Activated CD4-positive, alpha-beta T cell treated with anti-CD3 and anti-CD28 coated beads, Interleukin-2, amount 50 U/mL, for 24 hours (primary cell): ENCODE measurements at places on chromosomes 11 and 22.

- DNase-seq: no peak
Observed at GRCh38 chr11:123316003-123316402, 114.1 kb upstream of the GRAMD1B start.

DNA sequence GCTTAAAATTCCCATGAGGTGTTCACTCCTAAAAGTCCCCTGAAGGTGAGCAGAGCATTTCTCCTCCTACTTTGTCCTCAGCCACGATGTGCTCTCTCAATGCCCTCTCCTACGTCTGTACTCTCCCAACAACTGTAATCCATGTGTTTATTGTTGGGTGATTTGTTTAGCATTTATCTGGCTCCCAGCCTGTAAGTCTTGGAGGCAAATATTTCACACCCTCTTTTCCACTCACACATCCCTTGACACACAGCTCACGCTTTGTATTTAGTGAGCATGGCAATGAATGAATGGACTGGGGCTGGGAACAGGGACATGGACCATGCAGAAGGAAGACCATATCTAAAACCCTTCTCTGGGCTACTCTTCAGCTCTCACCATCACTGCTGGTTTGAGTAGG is 22.6 kb downstream of the HTR3A start:
- DNase-seq: no peak

GRCh38 chr22:50656122-50657070 is 16.2 kb upstream of the SHANK3 start:
- no peak for DNase-seq

GRCh38 chr22:41333806-41334205 is 32.5 kb downstream of the ZC3H7B start:
- DNase-seq: no peak

DNA sequence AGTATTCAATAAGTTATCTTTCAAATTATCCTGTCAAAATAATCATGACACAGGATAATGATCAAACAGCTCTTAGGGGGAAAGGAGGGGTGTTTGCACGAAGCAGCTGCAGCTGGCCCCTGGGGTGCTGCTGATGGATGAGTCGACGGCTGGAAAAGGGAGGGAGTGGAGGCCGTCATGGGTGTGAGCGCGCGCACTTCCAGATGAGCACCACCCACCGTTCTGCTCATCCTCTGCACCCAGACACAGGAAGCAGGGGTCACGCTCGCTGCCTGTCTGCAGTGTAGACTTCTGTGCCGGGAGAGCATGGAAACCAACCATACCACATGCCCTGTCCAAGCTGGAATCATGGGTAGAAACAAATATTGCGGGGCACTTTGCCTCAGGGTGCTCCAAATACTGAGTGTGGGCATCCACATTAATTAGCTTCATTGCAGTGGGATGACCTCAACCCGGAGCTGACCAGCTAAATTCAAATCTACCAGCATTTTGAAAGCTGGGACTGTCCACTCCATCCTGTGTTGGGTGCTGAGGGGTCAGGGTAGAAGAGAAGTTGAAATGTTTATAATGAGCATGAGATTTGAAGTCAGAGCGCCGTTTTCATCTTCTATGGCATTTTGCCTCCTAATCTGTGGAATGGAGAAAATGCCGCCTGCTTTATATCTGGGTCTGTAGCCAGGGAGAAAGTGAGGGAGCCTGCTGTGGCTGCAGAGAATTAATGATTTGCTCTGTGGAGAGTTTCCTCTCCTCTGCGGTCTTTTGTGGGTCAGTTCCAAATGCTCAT is 802.4 kb downstream of the TBC1D22A start:
- DNase-seq: no peak

GRCh38 chr11:64772303-64773018 is 5.9 kb downstream of the SF1 start:
- no peak for DNase-seq

GRCh38 chr22:27407369-27407985 is 394.1 kb downstream of the MN1 start:
- no peak for DNase-seq

DNA sequence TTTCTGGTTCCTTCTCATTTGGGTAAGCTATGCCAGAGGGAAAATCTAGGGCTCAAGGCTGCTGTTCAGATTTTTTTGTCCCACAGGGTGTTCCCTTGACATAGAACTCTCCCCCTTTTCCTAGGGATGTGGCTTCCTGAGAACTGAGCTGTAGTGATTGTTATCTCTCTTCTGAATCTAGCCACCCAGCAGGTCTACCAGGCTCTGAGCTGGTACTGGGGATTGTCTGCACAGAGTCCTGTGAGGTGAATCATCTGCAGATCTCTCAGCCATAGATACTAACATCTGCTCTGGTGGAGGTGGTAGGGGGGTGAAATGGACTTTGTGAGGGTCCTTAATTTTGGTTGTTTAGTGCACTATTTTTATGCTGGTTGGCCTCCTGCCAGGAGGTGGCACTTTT is 167.3 kb upstream of the PGR start:
- DNase-seq: no peak

DNA sequence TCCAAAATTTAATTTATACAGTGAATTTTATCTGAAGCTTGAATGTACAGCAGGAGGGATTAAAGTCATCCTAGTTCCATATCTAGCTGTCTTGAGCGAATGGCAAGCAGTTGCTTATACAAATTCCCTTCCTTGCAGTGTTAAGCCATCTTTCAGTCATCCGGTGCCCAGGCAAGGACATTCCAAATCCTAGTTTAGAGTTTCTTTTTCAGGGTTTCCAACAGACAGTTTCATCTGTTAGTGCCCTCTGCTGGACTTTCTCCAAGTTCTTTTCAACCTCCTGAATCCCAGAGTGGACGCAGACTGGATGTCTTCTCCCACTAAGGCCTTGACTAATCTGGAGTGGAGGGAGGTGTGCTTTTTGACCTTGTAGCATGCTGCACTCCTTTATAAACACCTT is 45.4 kb downstream of the GRAMD1B start:
- DNase-seq: no peak

DNA sequence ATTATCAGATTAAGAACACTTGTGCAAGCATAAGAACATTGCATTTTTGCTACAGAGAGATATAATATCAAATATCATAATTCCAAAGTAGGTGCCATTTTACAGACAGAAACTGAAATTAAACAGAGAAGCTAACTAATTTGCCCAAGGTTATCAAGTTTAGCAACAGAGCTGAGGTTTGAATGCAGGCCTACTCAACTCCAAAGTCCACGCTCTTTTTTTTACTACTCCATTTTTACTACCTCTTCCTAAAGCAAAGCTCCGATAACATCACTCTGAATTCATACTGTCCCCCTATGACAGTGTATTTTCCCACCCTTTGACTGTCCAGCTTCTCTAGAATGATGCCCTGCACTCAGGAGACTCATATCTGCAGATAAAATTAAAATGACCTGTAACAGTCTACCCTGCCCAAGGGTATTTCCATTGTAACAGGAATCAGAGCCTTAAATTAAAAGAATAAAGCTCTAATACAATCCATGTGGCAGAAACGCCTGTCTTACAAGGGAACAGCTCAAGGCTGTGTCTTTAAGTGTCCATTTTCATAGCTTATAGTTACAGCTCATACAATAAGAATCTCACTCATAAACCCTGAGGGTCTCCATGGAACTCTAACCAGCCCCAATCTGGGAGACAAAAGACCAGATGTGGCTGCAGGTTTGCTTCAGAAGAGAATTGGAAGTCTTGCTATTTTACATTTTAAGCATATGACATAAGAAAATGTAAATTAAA is 36.8 kb downstream of the ALG9 start:
- no peak for DNase-seq

DNA sequence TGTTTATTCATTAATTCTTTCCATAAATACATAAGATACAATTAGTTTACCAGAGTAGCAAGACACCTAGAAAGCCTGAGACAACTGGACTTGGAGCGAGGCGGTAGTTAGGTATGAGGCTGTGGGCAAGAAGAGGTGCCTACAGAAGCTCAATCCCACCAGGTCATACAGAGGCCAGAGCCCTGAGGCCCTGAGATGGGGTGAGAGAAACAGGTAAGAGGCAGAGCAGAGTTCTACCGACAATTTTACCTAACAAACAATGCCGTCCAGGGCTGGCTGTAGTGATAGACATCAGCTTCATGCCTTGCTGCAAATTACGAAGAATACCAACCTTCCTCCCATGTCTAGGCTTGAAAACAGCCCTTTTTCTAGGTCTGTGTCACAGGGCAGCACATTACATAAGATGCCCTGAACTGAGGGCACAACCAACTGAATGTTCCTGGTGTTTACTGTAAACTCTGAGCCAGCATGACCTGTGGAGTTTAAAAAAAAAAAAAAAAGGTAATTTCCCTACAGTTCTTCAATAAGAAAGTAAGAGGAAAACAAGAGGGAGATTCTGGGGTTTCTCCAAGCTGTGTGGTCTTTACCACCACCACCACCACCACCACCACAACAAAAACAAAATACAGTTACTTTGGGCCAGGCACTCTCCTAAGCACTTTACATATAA is 105.8 kb downstream of the GAB2 start:
- no peak for DNase-seq

- no peak for DNase-seq
Observed at GRCh38 chr11:134734141-134734845, 322.3 kb upstream of the B3GAT1 start.

DNA sequence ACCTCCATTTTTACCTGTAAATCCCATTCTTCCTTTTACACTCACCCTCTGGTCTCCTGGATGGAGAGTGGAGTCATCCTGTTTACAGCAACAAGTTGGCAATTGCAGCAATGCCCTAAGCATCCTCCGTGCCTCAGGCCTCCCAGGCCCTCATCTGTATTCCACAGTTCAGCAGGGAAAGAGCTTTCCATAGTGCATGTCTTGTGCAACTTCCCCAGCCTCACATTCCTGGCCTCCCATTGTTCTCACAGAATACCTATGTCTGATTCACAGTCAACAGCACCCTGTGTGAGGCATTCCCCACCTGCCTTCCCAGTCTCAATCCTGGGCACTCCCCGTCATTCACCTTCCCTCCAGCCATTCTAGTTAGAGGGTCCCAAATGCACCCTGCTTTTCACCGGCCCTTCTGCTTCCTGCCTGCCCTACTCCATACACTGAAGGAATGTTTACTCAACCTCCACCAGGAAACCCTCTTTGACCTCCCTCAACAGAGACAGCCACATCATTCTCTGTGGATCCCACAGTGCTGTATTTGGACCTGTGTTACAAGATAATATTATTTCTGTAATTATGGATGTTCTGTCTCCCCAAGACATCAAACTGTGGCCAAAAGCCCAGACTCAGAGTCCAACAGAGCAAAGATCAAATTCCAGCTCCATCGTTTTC is 405.7 kb downstream of the BUD13 start:
- DNase-seq: no peak

GRCh38 chr11:77617892-77618291 is 19.7 kb downstream of the CLNS1A start:
- DNase-seq: no peak

DNA sequence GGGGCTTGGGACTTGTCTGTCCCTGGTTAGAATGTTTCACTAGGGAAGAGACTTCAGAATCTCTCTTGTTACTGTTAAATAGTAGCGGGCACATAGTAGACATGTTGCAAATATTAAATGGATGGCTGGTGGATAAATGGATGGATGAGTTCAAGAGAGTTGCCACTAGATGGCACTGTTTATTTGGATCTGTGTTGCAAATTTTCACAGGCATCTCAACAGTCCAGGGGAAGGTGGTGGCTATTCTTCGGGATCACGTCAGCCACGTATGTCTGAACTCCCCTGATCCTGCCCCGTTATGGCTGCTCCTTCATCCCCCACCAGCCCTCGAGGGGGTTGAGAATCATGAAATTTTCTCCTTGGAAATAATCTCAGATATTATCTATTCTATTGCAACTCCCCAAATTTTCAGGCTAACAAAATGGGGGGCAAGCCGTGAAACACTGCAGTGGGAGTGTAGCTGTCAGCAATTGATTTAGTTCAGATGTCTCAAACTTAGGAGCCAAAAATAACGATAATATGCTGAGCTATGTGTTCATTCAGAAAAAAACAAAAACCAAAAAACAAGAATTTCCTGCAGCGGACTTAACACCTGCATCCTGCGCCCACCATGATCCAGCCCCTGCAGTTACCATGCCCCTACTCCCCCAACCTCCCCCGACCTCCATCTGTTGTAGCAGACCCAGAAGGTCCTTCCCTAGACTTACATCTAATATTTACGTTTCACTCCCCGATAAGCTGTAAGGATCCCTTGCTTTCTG is 29.1 kb upstream of the BIRC3 start:
- no peak for DNase-seq

GRCh38 chr11:101436511-101437142 is 147.2 kb downstream of the TRPC6 start:
- no peak for DNase-seq

- no peak for DNase-seq
Observed at GRCh38 chr22:45101515-45102227, 62.1 kb upstream of the NUP50 start.

GRCh38 chr22:19615867-19616581 is 91.8 kb upstream of the CLDN5 start:
- DNase-seq: no peak

DNA sequence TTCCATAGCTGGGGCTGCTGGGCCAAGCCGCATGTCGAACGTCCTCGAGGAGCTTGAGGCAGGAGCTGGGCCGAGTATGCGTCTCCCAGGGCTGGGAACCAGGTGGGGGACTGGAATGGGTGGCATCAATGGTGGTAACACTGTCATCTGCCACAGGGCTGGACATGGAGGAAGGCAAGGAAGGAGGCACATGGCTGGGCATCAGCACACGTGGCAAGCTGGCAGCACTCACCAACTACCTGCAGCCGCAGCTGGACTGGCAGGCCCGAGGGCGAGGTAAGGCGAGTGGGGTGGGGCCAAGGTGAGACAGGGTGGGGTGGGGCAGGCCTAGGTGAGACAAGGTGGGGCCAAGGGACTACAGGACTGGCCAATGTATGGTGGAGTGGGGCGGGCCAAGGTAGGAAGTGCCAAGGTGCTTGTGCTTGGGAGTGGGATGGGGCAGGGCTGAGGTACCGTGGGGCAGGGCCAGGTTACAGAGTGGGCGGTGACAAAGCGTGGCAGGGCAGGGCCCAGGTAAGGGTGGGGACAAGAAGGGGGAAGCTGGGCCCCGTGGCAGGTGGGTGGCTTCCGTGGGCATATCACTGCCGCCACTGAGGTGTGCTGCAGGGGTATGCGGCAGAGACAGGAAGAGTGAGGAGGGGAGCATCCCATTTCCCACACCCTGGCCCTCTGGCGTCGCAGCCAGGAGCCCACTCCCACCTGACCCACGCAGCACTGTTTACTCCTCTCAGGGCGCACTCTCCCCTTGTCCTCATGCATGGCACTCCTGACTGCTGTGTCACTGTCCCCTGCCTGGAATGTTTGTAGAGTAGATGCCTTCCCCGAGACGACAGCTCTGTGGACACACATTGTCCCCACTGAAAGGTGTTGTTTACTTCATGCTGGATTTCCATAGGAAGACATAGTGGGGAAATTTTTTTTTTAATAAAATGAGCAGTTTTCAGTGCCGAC is 27.5 kb upstream of the DGCR8 start:
- DNase-seq: no peak

DNA sequence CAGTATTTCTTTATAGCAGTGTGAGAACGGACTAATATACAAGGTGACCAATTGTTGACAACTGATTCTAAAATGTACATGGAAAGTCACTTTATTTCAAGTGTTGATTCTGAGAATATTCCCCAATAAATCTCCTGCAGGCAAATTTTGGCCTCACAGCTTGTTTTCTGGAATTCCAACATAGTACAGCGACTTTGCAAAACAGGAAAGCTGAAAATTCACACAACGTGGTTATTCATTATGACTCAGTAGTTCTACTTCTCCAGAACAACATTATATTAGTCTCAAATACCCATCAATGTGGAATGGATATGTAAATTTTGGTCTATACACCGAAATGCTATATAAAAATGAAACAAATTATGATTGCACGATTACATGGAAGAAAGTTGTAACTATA is 22.5 kb upstream of the OR5AN1 start:
- DNase-seq: no peak

- no peak for DNase-seq
Observed at GRCh38 chr11:5608808-5609207, 12.4 kb downstream of the TRIM6 start.
